ENCODE measurements at places on chromosomes 5 and 9. TPM values are rescaled to one million over a fixed set of nuclear protein-coding genes. Genes with fewer than 3 reads are reported as not detected.

GRCh38 chr5:99061711-99062110 lies 132.9 kb upstream of the CHD1 start:
- no peak for DNase-seq

- DNase-seq, result no peak
Observed at GRCh38 chr5:135651156-135651555, 72.4 kb upstream of the CXCL14 start.

DNA sequence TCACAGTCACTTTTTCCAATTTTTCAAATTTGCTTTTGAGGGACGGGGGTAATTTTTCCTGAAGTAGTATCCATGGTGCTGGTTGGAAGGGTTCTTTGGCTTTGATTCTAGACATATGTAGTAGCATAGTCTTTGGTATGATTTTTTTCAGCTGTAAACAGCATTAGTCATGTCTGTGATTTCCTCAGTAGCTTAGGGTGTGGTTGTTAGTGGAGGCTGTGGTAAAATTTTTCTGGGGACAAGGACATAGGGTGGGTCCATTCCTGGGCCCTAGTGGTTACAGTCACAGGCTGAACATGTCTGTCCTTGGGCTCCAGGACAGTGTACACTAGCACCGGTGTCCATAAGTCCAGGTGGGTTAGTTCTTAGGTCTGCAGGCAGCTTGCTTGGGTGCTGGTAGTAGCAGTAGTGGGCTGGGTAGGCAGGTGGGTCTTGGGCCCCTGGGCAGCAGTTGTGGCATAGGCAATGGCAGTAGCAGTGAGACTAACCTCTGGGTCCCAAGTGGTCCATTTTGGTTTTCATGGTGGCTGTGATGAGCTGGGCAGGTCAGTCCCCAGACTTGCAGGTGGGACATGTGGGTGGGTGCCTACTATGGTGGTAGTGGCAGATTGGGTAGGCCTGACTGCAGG lies 100.0 kb upstream of the CXCL14 start:
- no peak for DNase-seq

DNA sequence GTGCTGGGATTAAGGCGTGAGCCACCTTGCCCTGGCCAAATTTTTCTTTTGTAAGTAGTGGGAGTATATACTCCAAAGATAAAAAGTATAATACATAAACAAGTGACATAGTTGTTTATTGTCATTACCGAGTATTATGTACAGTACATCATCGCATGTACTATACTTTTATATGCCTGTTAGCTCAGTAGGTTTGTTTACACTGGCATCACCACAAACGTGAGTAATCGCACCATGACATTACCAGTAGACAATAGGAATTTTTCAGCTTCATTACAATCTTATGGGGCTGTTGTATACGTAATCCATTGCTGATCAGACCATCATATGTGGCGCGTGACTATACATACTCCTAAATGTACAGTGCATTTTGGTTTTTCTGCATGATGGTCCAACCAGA lies 9.8 kb downstream of the SECISBP2 start:
- DNase-seq, result no peak

DNA sequence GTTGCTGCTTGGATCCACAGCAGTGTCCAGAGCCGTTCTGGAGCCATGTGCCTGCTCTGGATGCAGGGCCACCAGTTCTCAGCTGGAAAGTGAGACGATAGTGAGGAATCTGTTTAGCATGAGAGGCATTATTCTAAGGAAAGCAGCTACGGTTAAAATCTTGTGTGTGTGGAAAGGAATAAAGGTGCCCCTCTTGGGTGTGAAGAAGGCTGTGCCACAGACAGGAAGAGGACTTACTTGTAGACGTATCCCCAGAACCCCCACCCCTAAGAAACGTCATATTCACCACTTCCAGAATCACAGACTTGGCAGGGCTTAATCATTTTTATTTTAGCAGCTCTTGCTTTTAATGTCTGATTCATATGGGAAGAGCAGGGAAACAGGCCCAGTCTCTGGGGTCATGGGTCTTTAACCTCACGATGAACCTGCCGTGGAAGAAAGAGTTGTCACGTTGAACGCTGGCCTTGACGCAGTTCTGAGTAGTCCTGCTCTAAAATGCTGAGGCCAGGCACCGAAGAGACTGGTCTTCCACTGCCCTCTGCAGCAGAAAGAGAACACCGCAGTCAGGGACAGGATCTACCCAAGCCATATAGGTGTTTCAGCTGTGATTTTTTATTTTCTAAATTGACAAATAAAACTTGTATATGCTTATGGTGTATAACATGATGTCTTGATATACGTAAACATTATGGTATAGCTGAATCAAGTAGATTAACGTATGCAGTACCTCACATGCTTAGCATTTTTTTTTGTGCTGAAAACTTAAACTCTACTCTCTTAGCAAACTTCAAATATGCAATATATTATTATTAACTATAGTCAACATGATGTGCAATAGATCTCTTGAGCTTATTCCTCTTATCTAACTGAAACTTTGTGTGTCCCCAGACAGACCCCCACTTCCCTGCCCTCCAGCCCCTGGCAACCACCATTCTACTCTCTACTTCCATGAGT lies 38.8 kb downstream of the CARTPT start:
- peak; percentile 47 for DNase-seq

- no peak for DNase-seq
Observed at GRCh38 chr5:32583582-32584232, 1.6 kb upstream of the SUB1 start.

DNA sequence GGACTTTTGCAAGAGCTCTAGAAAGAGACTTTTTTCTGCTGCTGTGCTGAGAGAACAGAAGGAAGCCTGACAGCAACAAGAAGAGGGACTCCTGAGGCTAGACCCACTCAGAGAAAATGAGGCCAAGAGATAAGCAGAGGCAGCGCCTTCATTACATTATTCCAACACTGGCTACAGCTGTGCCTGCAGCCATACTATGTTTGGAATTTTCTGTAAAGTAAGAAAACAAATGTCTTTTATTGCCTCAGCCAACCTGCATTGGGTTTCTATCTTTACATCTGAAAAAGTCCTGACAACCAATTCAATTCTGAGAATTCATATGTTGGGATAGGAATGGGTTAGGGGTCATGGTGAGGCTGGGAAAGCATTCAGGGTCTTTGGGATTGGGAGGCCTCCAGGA lies 33.7 kb downstream of the FAT2 start:
- DNase-seq, result no peak

DNA sequence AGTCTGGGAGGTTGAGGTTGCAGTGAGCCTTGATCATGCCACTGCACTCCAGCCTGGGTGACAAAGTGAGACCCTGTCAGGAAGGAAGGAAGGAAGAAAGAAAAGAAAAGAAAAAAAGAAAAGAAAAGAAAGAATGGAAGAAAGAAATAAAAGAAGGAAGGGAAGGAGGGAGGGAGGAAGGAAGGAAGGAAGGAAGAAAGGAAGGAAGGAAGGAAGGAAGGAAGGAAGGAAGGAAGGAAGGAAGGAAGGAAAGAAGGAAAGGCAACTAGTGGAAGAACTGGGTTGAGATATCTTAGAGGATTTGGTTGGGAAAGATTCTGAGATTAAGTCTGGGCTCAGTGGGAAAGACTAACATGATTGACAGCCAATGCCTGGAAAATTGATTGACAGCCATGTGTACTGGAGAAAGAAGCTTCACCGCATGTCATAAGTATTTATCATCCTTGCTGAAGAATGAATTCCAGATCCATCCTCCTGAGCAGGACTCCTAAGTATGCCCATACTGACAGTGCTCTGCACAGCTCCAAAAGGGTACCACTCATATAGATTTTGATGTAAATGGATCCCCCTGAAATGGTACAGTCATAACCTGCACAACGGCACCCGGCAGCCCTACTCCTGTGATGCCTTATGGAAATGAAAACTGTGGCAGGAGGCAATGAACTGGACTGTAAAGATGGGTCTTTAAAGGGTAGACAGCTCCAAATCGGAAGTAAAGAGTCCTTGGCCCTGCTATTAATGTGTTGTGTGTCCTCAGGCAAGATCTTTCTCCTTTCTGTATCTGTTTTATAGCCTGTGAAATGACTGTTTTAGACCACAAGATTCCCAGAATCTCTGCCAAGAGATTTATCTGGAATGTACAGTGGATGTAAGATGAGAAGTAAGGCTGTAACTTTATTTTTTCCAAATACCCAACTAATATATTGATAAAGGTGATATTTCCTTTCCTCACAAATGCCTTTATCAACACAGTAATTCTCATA lies 16.9 kb upstream of the ADRA1B start:
- DNase-seq, result no peak

Gene PCDHB13
- total RNA-seq, result 5.6 TPM

Gene TMEM174
- total RNA-seq, result not detected

Gene PPIC
- 51.3 TPM for total RNA-seq

Gene CTXN3
- total RNA-seq, result not detected
